Progenitor cell of endocrine pancreas (in vitro differentiated cells): ENCODE measurements at places on chromosomes 6 and 20. TPM values are rescaled to one million over a fixed set of nuclear protein-coding genes. Genes with fewer than 3 reads are reported as not detected.

The COX4I2 gene
- not detected in 2 replicates for total RNA-seq

The IL20RA gene
- total RNA-seq = 0.84 and 0.93 TPM in 2 replicates

The NRSN1 gene
- total RNA-seq = not detected in 2 replicates

The SLC17A3 gene
- 0.34 and 0.58 TPM in 2 replicates for total RNA-seq

The ZNF512B gene
- 49.4 and 50.5 TPM in 2 replicates for total RNA-seq

The MOCS1 gene
- total RNA-seq = 15.9 and 17.5 TPM in 2 replicates

The MMP24 gene
- total RNA-seq = 3.4 TPM in 2 replicates

The BNIP5 gene
- total RNA-seq = 0.07 and 0.10 TPM in 2 replicates

- no peak for DNase-seq
- H3K27ac ChIP-seq = no peak overlapping the region
- no peaks in the 10 kb centered on the region for H3K27me3 ChIP-seq
- no peak overlapping the region for H3K4me3 ChIP-seq
- peaks cover 11% of the 10 kb centered on the region for H3K4me1 ChIP-seq
These were observed 70.2 kb downstream of the DTNBP1 start for GRCh38 chr6:15592610-15593009.

GRCh38 chr20:48187851-48188250 lies 402.6 kb upstream of the SULF2 start:
- H3K4me3 ChIP-seq = no peak overlapping the region
- H3K36me3 ChIP-seq = no peaks in the 10 kb centered on the region
- DNase-seq = no peak
- peaks cover 15% of the 10 kb centered on the region for H3K4me1 ChIP-seq
- no peak overlapping the region for H3K27ac ChIP-seq
- peaks cover 12% of the 10 kb centered on the region for H3K27me3 ChIP-seq

- H3K4me3 ChIP-seq = no peak overlapping the region
- no peaks in the 10 kb centered on the region for H3K36me3 ChIP-seq
- H3K27me3 ChIP-seq = no peaks in the 10 kb centered on the region
- H3K27ac ChIP-seq = no peak overlapping the region
- no peak for DNase-seq
These were observed 13.3 kb downstream of the PKHD1 start for GRCh38 chr6:52074155-52074554.

GRCh38 chr6:39268171-39268570 lies 38.9 kb upstream of the KCNK5 start:
- no peak overlapping the region for H3K27ac ChIP-seq
- H3K4me3 ChIP-seq = no peak overlapping the region
- H3K4me1 ChIP-seq = no peaks in the 10 kb centered on the region
- no peak for DNase-seq
- no peaks in the 10 kb centered on the region for H3K36me3 ChIP-seq

DNA sequence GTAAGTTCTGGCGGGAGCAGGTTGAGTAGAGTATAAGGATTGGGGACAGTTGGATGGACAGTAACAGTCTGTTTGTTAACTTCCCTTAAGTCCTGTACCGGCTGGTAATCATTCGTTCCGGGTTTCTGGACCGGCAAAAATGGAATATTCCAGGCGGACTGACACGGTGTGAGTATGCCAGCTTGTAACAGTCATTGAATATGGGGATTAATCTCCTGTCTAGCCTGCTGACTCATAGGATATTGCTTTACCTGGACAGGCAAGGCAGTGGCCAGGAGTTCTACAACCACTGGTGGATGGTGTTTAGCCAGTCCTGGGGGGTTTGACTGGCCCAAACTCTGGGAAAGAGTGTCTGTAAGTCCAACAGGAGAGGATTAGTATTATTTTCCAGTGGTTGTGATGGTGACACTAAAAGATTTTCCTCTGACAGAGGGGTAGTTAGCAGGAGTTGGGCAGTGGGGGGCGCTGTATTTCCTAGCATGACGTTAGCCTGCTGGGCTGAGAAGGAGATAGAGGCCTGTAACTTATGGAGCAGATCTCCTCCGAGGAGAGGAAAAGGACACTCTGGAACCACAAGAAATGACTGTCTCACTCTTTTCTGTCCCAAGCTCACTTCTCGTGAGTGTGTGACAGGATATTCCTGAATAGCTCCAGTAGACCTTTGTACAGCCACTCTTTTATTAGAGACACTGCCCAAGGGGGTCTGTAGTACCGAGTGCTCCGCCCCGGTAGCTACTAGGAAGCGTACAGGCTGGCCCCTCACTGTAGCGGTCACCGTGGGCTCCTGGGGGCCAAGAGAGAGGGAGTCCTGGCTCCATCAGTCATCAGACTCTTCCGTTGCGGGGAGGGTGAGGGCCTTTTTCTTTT lies 152.2 kb downstream of the TRIM27 start:
- H3K4me1 ChIP-seq = peaks cover 16% of the 10 kb centered on the region
- H3K27me3 ChIP-seq = peaks cover 97% of the 10 kb centered on the region
- no peak overlapping the region for H3K4me3 ChIP-seq
- H3K27ac ChIP-seq = no peak overlapping the region

DNA sequence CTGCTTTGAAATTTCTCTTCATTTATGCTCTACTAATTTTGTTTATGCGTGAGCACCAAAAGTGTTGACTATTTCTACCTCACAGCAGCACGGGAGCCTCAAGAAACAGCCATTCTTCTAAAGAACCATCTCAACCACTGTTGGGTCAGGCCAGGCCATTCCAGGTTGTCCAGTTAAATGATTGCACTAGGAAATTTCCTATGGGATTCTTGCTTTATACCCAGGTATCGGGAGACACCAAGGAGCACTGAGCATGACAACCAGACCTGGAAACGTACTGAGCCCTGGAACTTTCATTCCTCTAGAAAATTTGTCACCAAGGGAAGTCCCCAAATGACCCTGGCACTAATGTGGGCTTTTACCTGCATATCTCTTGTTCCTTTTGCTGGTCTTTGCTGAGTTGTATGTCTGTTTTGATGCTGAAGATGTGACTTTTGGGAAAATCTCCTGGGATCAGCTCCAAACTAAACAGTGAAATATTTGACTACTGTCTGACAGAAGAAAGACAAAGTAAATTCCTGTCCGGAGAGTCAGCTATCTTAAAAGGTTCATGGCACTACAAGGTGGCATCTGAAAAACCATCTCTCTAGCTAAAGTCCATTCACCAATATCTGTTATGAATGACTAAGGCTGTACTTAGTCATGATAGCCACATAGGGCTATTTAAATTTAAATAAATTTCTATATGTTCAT lies 70.5 kb downstream of the SNAP25 start:
- no peak for DNase-seq
- no peaks in the 10 kb centered on the region for H3K36me3 ChIP-seq
- no peak overlapping the region for H3K4me3 ChIP-seq
- H3K4me1 ChIP-seq = no peaks in the 10 kb centered on the region
- no peaks in the 10 kb centered on the region for H3K27me3 ChIP-seq

DNA sequence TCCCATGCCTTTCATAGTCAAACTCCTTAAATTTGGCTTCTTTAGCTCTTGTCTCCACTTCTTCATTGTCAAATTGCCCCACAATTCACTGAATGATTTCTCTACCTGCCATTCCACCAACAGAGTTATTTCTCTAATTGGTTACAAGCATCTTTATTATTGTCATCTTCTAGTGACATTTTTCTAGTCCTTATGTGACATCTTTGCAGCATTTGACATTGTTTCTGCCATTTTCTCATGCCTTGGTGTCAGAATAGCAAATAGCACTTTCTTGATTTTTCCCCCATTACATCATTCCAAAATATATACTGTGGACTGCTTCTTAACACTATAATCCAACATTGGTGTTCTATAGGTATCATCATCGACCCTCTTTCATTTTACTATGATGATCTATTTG lies 137.7 kb upstream of the HDDC2 start:
- peaks cover 2% of the 10 kb centered on the region for H3K27me3 ChIP-seq
- no peak overlapping the region for H3K27ac ChIP-seq
- H3K36me3 ChIP-seq = no peaks in the 10 kb centered on the region
- no peaks in the 10 kb centered on the region for H3K4me1 ChIP-seq

DNA sequence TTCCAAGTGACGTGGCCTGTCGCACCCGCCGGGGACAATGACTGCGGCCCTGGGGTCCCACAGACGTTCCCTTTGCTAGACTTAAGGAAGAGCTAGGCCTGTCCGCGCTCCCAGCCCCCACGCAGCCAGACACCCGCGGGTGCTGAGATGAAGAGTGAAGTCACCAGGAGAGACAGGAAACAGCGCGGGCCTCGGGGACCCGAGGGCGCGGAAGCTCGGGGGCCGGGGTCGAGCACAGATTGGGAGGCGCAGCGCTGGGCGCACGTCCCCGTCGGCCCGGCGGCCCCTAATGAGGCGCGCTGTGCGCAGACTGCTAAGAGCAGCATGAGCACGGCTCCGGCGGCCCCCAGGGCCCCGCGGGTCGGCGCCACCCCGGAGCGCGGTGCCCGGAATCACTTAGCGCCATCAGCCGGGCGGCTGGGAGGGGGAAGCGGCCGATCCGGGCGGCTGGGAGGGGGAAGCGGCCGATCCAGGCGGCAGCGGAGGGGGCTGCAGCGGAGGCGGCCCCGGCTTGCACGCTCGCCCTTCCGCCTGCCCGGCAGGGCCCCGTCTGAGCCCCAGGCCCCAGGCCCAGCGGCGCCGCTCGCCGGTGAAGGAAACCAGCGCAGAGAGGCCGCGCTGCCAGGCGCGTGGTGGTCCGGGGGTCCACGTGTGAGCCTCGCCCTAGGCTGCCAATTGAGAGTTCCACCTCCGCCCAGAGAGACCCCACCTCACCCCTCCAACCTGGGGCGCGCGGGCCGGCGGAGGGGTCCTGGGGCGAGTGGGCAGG lies 8.3 kb upstream of the AVP start:
- H3K4me1 ChIP-seq = peaks cover 2% of the 10 kb centered on the region
- H3K4me3 ChIP-seq = peak overlapping the region; percentile 68
- H3K27ac ChIP-seq = peak overlapping the region; percentile 94
- H3K36me3 ChIP-seq = no peaks in the 10 kb centered on the region
- peaks cover 50% of the 10 kb centered on the region for H3K27me3 ChIP-seq
- no peak for DNase-seq

- peaks cover 6% of the 10 kb centered on the region for H3K36me3 ChIP-seq
- DNase-seq = no peak
- no peaks in the 10 kb centered on the region for H3K27me3 ChIP-seq
- peaks cover 22% of the 10 kb centered on the region for H3K4me1 ChIP-seq
- peak overlapping the region; percentile 88 for H3K4me3 ChIP-seq
These were observed 1.5 kb upstream of the HMGN4 start for GRCh38 chr6:26536571-26537159.

GRCh38 chr6:45690846-45691245 lies 313.1 kb upstream of the SUPT3H start:
- no peaks in the 10 kb centered on the region for H3K36me3 ChIP-seq
- DNase-seq = no peak
- peaks cover 3% of the 10 kb centered on the region for H3K27me3 ChIP-seq
- no peak overlapping the region for H3K27ac ChIP-seq
- no peaks in the 10 kb centered on the region for H3K4me1 ChIP-seq

DNA sequence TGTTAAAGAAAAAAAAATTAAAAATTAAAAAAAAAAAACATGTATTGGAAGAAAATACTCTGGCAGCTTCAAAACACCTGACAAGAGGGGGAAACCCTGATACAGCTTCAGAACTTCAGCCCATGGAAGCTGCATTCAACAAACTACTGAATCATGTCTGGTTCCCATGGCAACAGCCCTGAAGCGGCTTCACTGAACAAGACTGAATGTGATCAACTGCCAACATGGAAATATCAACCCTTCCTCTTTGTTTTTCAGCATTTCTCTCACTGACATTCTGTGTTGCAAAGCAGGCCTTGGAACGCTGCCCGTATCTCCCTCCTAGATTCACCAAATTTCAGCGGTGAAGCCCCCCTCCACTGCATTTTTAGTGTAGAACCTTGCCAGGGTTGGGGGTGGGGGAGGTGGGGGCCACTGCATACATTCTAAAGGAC lies 91.3 kb upstream of the SHLD1 start:
- H3K27ac ChIP-seq = no peak overlapping the region
- no peaks in the 10 kb centered on the region for H3K27me3 ChIP-seq
- no peak for DNase-seq
- no peaks in the 10 kb centered on the region for H3K36me3 ChIP-seq

- DNase-seq = no peak
- no peaks in the 10 kb centered on the region for H3K36me3 ChIP-seq
- H3K27me3 ChIP-seq = peaks cover 21% of the 10 kb centered on the region
- no peak overlapping the region for H3K4me3 ChIP-seq
These were observed 3.8 kb upstream of the WFDC12 start for GRCh38 chr20:45128099-45128498.

GRCh38 chr20:8242066-8242465 lies 110.0 kb downstream of the PLCB1 start:
- peaks cover 18% of the 10 kb centered on the region for H3K4me1 ChIP-seq
- H3K4me3 ChIP-seq = no peak overlapping the region
- peaks cover 1% of the 10 kb centered on the region for H3K36me3 ChIP-seq
- H3K27ac ChIP-seq = no peak overlapping the region
